ENCODE measurements at places on chromosomes 13 and 19.

GRCh38 chr13:82259284-82259683 is 1623.0 kb downstream of the SLITRK1 start:
- no peak for DNase-seq

DNA sequence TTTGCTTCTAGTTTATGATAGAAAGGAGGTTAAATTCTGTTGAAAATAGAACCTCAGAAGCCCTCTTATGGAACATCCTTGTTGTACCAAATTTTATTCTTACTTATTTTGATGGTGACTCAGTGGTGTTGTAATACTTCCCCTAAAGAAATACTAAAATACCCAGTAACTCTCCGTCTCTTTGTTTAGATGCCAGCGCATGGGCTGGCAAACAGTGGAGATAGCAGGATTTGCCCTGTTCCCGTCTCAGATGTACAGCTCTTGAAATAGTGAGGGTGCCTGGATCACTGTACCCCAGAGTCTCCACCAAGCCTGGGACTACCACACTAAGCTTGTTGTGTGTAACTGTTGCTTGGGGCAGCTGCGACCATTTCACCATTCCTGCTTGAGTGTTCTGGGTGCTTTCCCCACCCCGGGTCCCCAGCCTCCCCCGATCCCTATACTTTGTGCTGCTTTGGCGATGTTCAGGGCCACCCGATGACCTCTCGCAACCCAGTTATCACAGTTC is 67.0 kb upstream of the TEX29 start:
- no peak for DNase-seq

GRCh38 chr13:111639196-111639705 is 318.8 kb downstream of the TEX29 start:
- DNase-seq: no peak

DNA sequence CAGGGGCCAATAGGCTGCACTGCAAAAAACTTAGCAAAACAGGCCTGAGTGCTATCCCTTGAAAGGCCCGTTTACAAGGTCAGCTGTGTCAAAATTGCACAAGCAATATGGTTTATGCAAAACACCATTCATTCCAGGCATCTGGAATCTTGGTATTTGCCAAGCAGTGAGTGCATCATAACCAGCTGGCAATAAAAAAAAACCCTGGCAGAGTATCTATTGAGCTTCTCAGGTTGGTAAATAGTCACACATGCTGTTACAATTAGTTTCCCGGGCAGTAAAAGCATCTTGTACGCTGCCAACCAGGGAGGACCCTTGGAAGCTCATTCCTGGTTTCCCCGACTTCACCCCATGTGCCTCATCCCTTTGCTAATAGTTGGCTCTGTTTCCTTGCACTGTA is 21.3 kb downstream of the ZNF77 start:
- no peak for DNase-seq

DNA sequence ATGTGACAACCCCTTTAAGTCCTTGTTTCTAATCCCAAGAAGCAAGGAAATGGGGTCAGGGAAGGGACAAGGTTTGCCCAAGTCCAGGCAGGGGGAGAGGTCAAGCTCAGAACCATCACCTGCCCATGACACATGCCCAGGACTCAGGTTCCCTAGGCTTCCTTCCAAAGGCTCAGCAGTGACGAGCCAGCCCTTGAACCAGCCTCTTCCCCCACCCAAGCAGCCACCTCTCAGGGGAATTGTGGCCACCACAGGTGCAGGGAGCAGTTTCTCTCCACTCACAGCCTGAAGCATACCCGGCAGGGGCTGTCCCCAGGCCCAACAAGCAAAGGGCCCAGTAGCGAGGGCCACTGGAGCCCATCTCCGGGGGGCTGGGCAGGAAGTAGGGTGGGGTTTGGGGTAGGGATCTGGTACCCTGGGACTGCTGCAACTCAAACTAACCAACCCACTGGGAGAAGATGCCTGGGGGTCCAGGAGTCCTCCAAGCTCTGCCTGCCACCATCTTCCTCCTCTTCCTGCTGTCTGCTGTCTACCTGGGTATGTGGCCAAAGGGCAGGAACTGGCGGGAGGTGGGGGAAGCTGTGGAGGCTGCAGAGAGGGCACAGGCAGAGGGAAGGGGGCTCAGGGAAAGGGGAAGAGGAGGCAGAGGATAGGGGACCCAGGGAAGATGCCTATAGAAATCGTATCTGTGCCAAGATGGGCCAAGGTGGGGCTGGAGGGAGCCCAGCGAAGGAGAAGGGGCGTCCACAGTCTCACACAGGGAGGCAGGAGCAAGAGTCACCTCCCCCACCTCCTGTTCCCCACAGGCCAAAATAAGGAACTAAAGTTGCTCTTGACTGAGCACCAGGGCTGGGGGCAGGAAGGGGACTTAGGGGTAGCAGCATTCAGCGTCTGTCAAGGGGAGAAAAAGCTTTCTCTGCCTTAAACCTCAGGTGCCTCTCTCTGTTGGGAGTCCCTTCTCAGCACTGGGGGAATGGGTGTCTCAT is at the start of gene CD79A:
Gene CD79A, plus strand, starts transcription at position 433 of the 986 bp plus-strand sequence. Its CDS starts 26 bp downstream, at position 459.
- no peak for DNase-seq
